ENCODE measurements at places on chromosomes 1 and 21.

- no peak for DNase-seq
Observed at GRCh38 chr1:230000493-230001184, 66.4 kb upstream of the GALNT2 start.

DNA sequence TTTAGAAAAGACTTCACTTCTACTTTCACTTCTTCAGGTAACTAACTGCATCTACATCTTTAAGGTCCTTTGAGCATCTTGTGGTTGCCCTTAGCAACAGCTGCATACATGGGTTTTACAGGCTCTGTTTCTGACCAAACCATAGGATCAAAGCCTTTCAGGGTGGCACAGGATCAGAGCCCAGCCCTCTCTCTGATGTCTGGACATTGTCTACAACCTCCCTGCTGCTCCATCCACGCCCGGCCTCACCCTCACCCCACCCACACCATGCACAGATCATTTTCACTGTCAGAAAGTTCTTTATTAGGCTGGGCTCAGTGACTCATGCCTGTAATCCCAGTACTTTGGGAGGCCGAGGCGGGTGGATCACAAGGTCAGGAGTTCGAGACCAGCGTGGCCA lies 5.2 kb downstream of the NCF2 start:
- DNase-seq: no peak

GRCh38 chr1:75492011-75492410 lies 118.9 kb downstream of the SLC44A5 start:
- DNase-seq: no peak

GRCh38 chr1:107935396-107936064 lies 29.4 kb downstream of the VAV3 start:
- no peak for DNase-seq

- no peak for DNase-seq
Observed at GRCh38 chr1:192998536-192998935, 60.6 kb downstream of the UCHL5 start.

DNA sequence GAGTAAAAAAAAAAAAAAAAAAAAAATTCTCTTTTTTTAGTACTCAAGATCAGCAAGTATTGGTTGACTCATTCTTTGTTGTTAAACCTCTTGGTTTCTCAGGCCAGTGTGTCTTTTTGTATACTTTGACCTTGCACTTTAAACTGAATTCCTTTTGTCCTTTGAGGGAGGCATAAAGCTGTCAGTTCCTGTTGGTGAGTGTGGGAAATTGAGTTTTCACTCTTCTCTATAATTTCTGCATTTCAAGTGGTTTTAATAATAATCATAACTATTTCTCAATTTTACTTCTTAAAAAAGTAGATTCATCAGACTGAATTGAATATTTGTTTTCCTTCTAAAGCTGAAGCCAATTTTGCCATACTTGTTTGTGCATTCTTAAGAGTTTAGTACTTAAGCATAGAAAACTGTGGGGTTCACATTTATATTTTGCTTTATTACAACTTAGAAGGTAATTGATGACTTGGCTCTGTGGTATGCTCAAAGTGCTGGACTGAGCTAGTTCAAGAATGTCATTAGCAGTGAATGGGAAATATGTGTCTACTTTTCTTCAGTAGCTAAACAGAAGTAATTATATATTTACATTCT lies 43.4 kb downstream of the ITSN1 start:
- DNase-seq: no peak

GRCh38 chr1:194367121-194367520 lies 1180.7 kb upstream of the B3GALT2 start:
- no peak for DNase-seq

- DNase-seq: no peak
Observed at GRCh38 chr1:232627645-232628334, 2.1 kb downstream of the SIPA1L2 start.

- no peak for DNase-seq
Observed at GRCh38 chr21:39377444-39378050, 28.7 kb upstream of the HMGN1 start.

DNA sequence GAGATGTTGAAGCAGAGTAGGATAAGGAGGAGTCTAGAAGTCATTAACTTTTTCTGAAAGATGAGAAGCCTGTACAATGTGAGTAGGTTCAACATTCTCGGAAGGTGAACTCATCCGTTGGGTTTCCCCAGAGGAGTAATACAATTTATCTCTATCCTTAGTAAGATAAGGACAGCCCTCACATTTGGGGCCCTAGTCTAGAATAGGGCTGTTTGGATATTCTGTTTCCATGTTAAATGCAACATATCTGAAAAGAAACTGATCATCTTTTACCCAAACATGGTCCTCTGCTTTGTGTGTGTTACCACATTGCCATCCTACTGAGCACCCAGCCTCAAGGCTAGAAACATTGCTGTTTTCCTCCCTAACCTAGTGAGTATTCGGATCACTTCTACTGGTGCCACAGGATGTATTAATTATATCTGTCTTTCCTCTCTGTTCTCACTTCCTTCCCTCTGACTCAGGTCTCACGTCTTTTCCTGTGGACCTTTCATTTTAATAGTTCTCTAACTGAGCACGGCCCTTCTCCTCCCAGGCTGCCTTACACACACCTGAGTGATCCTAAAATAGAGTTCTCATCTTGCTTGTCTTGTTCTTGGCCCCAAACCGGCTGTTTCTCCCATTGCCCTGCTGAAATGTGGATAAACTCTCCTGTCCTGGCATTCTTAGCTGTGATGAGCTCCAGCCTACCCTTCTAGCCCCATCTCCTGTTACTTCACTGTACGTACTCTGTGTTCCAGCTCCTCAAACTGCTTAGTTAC lies 91.7 kb downstream of the CDC14A start:
- DNase-seq: no peak

DNA sequence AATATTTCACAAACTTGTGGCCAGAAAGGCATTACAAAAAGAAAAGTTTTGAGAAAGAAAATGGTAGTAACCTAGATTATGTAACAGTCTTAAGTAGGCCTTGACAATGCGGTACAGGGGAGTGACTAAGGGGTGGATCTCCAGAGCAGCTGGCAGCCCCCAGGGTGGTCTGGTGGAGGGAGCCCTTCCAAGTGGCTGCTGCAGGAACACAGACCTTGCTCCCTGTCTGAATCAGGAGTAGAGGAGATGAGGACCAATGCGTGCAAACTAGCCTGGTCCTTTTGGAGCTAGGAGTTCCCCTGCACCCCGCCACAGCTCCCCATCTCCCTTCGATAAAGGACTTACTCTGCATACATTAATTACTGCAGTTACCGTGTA lies 189.0 kb downstream of the NFIA start:
- DNase-seq: no peak

GRCh38 chr1:177591155-177591554 lies 378.7 kb downstream of the SEC16B start:
- no peak for DNase-seq

DNA sequence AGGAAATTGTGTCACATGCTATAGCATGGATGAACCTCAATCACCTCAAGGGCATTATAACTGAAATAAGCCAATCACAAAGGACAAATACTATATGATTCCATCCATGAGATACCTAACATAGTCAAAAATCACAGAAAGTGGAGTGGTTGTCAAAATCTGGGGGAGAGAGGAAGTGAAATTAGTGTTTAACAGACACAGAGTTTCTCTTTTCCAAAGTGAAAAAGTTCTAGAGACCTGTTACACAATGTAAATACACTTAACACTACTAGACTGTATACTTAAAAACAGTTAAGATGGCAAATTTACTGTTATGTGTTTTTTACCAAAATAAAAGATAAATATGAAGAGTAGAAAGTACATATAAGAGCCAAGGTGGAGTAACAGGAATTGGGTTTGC lies 31.8 kb downstream of the ZNF644 start:
- no peak for DNase-seq

DNA sequence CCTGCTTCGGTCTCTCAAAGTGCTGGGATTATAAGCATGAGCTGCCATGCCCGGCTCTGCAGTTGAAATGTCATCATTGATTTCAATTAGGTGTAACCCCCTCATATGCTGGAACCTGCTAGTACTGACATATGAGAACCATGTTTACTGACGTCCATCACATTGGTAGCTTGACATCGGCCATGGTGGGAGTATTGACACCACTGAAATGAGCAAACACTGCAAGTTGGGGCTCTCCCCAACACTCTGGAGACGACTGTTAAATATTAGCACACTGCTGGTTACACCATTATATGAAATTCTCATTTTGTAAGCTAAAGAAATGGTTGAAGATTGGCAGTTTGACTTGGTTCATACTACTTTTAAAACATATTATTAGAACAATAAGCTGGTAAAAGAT lies 63.7 kb downstream of the CNST start:
- no peak for DNase-seq

- DNase-seq: no peak
Observed at GRCh38 chr1:108345776-108346531, 102.1 kb upstream of the NBPF4 start.

GRCh38 chr1:206110820-206111219 lies 6.4 kb downstream of the AVPR1B start:
- DNase-seq: no peak

DNA sequence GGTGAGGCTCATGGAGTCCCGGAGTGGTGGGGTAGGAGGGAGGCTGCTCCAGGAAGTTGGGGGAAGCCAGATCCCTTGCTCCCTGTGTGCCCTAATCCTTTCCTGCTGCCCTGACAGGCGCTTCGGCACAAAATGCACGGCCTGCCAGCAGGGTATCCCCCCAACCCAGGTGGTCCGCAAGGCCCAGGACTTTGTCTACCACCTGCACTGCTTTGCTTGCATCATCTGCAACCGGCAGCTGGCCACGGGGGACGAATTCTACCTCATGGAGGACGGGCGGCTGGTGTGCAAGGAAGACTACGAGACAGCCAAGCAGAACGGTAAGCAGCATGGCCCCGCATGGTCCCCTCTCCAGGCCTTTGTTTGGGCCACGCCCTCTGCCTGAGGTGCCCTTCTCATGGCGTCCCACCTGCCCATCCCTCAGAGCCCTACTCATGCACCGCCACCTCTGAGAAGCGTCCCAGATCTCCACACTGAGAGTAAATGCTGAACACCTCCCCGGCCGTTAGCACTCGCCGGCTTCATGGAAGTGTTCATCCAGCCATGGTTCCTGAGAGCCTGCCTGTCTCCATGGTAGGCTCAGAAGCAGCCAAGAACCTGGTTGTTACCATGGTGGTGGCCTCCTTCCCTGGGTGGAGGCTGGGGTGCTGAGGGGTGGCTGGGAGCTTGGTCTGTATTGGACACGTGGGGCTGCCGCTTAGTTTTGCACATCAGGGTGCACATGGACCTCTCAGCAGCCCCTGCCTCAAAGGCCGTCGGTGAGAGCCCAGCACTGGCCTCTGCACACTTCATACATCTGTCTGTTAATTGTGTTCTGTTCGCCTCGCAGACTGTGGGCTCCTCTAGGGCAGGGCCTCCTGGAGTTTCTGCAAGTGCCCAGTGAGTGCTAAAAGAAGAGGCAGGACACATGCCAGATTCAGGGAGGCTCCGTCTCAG lies 36.5 kb downstream of the LHX4 start:
- no peak for DNase-seq

DNA sequence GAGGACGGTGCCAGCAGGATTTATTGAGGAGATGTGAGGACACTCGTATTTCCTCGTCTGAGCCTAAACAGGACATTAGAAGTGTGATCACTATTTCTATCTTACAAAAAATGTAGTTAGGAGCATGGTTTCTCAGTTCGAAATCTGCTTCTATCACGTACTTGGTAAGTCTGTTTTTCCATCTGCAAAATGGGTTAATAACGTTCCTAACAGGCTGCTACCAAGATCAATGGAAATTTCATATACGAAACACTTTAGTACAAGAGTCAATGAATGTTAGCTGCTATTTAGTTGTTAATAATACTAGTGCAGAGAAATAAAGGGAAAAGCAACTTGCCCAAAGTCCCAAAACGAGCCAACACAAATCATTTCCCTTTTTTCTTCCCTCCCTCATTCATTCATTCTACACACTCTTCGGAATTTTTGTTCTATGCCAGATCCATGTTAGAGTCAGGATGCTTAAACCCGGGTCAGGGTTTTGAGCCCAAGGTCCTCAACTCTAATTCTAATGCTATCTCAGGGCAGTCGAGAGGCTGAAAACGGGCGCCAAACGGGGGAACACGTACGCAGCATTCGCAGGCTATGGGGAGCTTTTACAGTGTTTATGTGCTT lies 608 bp downstream of the SNRNP40 start:
- no peak for DNase-seq

GRCh38 chr1:226739696-226740065 lies 599 bp upstream of the ITPKB start:
- DNase-seq: no peak

DNA sequence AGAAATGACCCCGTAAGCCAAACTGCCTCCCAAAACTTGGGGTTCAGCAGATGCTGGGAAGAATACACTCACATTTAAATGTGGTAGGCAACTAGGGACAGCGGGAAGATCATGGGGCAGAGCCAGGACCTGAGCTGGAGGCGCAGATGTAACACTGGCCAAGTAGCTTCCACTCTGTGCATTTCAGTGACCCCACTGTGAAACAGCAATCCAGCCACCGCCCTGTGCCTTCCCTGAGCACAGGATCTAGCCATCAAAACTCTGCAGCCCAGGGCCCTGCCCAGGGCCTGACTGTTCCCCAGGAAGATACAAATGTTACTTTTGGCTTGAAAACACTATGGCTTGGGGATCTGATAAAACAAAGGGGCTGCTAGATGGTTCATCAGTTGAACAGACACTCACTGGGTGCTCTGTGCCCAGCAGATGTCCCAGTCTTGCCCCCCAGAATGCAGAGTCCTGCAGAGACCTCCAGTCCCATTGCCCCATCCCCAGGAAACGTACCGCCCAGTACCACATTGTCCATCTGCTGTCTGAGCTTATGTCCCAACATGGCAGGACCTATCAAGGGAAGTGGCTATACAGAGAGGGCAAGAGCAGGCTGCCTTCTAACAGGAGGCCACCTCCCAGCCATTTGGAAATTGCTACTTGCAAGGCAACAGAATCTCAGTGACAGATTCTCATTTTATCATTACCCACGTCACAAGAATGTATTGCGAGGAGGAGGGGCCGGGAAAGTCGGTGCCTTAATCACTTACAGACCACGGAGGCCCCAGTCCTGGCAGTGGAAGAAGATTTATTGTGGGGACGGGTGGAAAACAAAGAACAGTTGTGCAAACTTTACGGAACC lies 124.0 kb downstream of the DMRTB1 start:
- no peak for DNase-seq

- no peak for DNase-seq
Observed at GRCh38 chr1:219582865-219583264, 30.0 kb downstream of the ZC3H11B start.

GRCh38 chr1:229507502-229507901 lies 639 bp downstream of the NUP133 start:
- no peak for DNase-seq

GRCh38 chr1:204286831-204287421 lies 72.8 kb downstream of the PLEKHA6 start:
- no peak for DNase-seq

DNA sequence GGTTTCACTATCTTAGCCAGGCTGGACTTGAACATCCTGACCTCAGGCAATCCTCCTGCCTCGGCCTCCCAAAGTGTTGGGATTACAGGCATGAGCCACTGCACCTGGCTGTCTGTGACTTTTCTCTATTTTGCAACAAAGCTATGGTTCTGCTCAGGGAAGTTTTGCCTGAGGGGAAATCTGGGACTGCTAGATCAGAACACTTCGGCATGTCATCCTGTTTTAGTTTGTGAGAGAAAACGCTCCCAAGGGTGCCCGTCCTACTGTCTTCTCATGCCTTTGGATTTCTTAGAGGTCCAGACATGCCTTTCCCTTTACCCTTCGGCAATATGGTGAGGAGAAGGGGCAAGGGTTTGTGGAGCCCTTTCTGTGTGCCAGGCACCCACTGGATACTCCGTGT lies 5.6 kb upstream of the CORT start:
- DNase-seq: no peak
